ENCODE measurements at places on chromosomes 3 and 15. TPM values are rescaled to one million over a fixed set of nuclear protein-coding genes. Genes with fewer than 3 reads are reported as not detected.
A peak's percentile ranks its signal among the peaks of the same experiment; 100 is the strongest.

GP9 gene
- not detected for polyA plus RNA-seq

DNA sequence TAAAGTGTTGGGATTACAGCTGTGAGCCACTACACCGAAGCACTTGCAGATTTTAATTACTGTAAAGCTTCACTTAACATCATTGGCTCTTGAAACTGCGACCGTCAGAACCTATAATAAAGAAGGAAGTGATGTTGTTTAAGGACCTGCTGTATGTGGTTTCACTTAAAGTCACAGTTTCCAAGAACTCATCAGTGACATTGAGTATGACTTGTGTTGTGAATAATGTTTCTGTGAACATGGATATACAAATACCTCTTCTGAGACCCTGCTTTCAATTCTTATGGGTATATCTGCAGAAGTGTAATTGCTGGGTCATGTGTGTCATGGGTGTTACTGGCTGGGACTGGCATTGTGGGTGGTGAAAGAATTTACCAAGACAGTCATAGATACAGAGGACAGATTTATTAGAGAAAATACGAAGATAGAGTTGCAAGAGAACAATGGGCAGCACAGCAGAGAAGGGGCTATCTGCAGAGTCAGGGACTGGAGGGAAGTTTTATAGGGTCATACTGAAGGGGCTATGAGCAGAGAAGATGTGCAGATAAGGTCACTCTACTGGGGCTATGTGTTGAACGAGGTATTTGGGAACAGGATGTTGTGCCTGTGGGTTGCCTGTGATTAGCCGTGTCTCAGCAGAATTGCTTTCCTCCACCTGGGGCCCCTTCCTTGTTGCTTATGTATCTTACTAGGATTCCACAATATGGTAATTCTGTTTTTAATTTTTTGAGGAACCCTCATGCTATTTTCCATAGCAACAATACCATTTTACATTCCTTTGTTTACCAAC lies 4.5 kb downstream of the NDUFB5 start:
- DNase-seq, result no peak

- no peak for DNase-seq
Observed at GRCh38 chr3:177833332-177833731, 636.0 kb upstream of the TBL1XR1 start.

SLITRK3 gene
- polyA plus RNA-seq, result 0.03 TPM

- no peak for DNase-seq
Observed at GRCh38 chr3:175227126-175227525, 368.0 kb downstream of the NAALADL2 start.

DNA sequence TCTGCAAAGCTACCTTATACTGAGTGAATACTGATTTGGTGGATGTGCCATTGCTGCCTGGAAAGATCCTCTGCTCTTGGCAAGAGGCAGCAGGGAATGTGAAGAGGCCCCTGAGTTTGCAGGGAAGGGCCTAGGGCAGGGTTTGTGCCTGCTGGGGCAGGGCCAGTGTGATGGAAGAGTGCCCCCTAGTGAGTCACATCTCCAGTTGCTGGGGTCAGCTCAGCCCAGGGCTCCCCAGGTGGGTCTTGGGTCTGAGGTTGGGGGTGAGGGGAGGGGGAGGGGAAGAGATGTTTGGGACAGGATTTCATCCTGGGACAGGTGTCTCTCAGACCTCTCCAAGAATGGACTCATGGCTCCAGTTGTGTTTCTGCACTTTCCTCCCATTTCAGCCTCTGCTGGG lies 4.1 kb upstream of the AMOTL2 start:
- peak; percentile 47 for DNase-seq

- DNase-seq, result no peak
Observed at GRCh38 chr3:148457886-148458285, 239.8 kb upstream of the AGTR1 start.

DNA sequence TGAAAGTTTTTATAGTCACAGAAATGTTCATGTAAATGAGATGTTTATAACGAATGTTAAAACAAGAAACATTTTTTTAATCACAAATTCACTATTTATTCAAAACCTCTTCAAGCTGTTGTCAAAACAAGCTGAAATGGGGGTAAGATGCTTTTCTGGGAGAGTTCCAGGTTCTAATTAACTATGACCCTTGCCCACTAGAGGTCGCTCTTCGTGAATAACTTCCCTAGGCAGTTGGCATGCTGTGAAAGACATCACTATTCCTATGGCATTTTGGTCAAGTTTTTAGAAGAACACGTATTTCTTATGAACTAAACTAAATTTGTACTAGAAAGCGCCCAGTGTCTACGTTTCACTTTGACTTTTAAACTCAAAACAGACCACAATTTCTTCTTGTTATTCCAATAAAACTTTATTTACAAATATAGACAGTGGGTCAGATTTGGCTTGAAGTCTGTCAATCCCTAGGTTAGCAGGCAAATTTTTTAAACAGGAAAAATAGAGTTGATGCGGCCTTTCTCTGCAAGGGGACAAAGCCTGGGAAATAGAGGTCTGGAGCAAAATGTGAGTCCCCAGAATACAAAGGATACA lies 62.8 kb upstream of the CMTM8 start:
- no peak for DNase-seq

DNA sequence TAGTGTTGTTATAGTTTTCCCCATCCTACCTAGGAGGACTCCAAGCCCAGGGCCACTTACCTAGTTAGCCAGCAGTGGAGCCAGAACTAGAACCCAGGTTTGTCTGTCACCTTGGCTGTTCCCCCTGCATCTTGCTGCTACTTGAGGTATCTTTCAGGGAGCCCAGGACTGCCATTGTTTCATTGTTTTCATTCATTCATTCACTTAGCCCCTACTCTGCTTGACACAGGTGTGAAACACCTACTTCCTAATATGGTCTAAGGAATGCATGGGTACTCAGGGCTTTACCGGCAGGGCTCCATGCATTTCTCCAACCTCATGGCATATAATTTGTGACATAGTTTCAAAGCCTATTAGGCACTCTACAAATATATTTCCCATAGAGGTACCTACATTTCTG lies 266.6 kb upstream of the TPM1 start:
- no peak for DNase-seq

- DNase-seq, result no peak
Observed at GRCh38 chr15:91549581-91549980, 303.9 kb upstream of the SLCO3A1 start.

DNA sequence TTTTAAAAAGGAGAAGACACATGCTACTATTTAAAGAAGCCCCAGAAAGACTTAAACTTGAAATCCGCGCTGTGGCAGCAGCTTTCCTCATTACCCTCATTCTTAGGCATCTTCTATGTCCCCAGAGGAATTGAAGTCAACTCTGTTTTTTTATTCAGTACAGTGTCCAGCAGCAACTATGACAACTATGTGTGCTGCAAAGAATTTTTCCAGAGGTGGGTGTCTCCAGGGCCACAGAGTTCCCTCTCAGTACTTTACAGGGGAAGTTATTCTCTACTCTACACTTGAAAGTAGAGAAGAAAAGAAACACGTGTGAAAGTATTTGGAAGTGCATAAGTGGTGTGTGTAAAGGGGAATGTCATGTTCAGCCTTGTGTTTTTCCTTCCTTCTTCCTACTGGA lies 32.0 kb downstream of the GATM start:
- no peak for DNase-seq

GRCh38 chr3:13544293-13544831 lies 4.6 kb upstream of the FBLN2 start:
- no peak for DNase-seq

GRCh38 chr15:82137261-82137660 lies 91.4 kb upstream of the MEX3B start:
- no peak for DNase-seq

GRCh38 chr3:171328419-171329082 lies 131.7 kb downstream of the TNIK start:
- no peak for DNase-seq

MELTF gene
- 2.0 TPM for polyA plus RNA-seq

DNA sequence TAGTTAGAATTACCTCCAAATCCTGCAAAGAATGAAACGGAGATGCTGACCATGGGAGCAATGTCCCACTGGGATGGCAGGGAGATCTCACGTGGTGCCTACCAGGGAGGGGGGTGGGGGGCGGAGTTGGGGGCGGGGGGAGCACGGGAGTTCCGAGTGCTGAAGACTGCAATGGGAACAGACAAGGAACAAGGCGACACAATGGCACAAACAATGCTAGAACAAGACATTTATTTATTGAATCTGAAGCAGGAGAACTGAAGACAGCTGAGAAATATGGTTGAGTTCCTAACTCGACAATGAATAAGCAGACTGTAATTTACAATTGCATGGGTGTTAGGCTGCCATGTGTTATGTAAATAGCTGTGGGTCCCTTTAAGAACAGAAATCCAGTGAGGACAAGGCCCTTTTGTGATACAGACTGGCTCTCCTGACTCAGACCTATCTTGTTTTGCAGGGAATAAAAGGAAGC lies 91.2 kb downstream of the AQP9 start:
- DNase-seq, result no peak

DNA sequence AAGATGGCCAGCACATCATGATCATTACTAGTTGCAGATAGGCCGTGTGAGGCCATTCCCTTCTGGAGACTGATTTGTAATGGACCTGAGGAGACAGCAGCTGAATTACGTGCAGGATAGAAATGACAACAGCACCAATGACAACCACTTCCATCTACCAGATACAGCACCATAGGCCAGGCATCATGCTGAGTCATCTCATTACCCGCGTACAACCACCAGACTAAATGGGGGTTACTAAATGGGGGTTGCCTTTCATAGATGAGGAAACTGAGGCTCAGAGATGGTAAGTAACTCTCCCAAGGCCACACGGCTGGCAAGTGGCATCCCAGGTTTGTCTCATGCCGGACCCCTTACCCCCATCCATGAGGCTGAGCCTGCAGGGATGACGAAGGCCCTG lies 32.8 kb upstream of the FAM107A start:
- no peak for DNase-seq

ADIPOQ gene
- polyA plus RNA-seq, result 0.36 TPM

- no peak for DNase-seq
Observed at GRCh38 chr3:69058180-69058946, 6.2 kb upstream of the TMF1 start.

GPR171 gene
- not detected for polyA plus RNA-seq

DNA sequence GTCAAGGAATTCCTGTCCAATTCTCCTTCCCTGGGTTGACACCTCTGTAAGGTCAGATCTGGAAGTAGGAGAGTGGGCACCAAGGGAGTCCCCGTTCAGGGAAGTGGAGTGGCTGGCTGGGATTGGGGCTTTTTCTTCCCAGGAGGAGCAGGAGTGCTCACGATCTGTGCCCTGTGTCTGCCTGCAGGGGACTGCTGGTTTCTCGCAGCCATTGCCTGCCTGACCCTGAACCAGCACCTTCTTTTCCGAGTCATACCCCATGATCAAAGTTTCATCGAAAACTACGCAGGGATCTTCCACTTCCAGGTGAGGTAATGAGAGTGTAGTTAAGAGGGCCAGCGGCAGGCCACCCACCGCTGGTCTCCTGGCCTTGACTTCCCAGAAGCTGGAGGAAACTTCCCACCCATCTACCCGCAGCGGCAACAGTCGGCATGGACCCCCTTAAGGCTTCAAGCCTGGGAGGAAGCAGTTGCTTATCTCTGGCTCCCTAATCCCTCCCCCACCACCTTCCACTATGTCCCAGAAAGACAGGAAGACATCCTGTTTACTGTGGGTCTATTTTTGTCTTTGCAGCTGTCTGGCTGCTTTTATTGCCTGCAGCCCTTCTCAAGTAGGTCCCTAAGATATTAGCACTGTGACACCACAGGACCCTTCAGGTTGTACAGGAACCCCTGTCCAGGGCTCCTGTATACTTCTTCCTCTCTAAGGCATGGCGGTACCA lies 26.8 kb downstream of the CAPN3 start:
- no peak for DNase-seq

- DNase-seq, result no peak
Observed at GRCh38 chr3:123343296-123344174, 105.4 kb downstream of the ADCY5 start.

- DNase-seq, result no peak
Observed at GRCh38 chr3:138945709-138946662, 951 bp downstream of the FOXL2 start.

DNA sequence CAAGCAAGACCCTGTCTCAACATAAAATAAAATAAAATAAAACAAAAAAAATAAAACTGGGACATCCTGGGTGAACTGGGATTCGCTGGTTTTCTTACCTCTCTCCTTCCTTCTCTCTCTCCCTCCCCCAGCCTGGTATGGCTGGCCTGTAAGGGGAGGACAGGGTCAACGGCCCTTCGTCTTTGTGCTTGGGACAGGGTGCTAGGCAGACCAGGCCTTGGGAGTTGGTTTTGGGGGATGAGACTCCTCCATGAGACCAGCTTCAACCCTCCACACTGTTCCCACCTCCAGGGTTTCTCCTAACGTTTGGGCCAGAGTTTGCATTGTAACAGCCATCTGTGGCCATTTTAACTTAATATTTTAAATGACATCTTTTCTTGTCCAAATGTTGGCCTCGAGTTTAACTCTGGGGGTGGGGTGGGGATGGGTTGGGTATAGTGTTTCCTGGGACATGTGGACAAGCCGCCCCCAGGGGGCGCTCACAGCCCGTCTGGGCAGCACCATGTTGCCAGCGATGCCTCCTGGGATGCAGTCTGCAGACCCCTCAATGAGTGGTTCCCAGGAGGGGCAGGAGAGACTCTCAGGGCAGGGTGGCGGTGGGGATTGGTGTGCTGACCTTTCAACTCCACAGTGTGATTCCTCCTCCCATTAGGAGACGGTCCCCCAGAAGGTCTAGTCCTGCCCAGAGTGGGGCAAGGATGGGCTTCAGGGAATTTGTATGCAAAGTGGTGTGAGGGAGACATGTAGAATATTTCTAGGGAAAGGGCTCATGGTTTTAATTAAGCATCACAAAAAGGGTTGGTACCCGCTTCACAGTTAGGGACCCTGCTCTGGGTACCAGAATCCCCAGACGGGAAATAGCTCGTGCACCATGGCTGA lies 37.7 kb upstream of the LCTL start:
- DNase-seq, result peak; percentile 90

GABRR3 gene
- polyA plus RNA-seq, result not detected
